Stimulated activated CD4-positive, alpha-beta T cell treated with anti-CD3 and anti-CD28 coated beads, Interleukin-1b, Interleukin-23, amount 100 ng/mL, for 4 hours (primary cell): ENCODE measurements at places on chromosomes 5 and 9.

DNA sequence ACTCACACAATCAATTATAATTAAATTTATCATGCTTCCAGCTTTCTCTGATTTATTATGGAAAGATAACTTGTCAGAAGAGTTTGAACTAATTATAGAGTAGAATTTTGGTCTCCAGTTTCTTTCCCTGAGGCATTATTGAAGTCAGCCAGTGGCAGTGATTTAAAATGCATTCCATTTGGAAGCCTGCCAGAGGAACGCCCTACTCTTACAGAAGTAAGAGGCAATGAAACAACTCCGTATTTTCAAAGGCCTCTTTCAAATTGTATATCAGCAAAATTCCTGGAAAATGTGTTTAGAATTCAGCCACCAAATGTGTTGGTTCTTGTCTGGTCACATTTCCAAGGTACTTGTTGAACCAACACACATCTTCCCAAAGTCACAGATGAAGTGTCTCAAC, 640.9 kb downstream of the SEMA5A start:
- DNase-seq, result no peak

DNA sequence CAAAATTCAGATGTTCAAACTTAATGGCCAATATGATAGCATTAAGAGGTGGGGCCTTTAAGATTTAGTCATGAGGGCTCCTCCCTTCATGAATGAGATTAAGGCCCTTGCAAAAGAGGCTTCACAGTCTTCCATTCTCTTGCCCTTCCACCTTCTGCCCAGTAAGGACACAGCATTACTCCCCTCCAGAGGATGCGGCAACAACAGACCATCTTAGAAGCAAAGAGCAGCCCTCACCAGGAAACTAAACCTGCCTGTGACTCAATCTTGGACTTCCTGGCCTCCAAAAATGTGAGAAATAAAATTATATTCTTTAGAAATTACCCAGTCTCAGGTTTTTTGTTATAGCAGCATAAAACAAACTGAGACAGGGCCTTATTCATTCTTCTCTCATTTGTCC, 8.2 kb downstream of the AP3B1 start:
- no peak for DNase-seq

DNA sequence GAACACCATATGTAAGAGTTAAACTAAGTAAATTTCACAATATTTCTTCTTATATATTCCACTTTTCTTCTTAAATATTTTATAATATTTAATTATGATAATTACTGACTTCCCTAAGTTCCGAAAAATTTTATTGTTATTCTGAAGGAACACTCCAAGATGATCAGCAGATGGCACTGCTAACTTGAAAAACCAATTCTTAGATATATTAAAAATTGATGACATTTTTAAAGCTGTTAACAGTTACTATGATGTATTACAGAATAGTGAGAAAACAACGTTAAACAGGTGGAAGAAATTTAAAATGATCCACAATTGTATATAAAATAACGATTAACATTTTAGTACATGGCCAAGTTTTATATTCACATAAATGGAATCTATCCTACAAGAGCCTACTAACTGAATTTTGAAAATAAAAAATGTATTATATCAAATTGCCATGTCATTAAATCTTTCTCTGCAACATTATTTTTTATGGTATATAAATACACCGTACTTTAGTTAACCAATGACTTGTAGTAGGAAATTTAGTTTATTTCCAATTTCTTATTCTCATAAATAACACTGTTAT, 30.1 kb upstream of the MUSK start:
- DNase-seq, result no peak

- DNase-seq, result no peak
Observed at GRCh38 chr9:126663661-126664072, 49.9 kb downstream of the LMX1B start.

DNA sequence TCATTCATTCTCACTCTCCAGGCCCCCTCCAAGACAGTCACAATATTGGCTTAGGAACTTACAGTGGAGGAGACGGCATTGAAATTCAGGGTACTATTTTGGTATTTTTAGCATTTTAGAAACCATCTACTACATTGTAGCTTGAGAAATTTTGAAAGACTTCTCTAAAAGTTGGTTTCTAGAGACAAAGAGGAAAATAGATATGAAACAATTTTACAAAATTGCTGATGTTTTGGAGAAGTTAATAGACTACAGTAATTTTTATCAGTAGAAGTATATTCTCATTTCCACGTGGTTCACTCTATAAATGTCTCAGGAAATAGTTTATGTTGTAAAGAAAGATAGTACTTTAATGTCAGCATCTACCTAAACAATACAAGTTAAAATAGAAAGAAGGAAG, 63.2 kb upstream of the ZSWIM6 start:
- no peak for DNase-seq

DNA sequence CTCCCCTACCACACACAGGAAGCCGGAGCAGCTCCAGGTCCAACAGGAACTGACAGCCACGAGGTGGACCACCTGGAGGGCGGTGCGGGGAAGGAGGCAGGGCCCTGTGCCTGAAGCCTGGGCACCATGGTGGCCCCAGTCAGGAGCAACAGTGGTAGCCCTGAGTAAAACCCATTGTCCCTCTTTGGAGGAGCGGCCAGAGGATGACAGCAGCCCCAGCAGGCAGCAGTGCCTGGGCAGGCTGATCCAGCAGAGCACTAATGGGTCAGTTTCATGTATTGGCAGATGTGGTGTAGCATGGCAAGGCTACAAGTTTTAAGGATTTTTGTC, 47.7 kb upstream of the GARNL3 start:
- DNase-seq, result no peak

GRCh38 chr9:89940625-89941024, 335.8 kb downstream of the GADD45G start:
- DNase-seq, result no peak

GRCh38 chr9:132750668-132751067, 80.4 kb downstream of the GTF3C4 start:
- DNase-seq, result no peak

DNA sequence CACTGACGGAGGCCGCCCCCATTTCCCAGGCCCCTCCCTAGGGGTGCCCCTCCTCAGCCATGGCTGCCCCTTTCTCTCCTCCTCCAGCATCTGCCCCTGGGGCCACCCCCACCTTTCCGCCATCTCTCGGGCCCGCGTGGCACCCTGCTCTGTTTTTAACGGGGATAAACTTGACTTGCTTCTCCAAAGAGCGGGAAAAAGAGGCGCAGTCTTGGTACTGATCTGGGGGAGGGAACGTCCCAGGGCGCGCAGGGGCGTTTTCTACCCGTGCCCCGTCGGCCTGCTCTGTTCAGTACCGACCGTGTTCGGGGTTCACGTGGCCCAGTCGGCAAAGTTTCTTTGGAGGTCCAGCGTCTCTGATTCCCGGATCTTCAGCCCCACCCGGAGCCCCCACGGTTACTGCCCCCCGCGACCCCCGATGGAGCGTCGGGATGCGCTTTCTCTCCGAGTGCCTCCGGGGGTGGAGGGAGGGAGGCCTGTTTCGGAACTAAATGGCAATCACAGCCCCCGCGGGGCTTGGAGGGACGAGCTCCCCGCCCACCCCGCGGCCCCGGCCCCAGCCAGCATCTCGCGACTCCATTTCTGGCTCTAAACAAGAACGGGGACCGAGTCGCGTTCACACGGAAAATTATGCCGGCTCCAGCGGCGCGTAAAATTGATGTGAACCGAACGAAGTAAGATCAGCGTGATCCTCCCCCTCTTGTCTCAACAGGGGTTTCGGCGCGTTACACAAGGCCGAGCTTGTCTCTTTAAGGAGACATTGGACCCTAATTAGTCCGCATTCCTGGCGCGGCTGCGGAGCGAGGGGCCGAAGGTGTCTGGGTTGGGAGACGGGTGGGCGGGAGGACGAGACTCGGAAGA, 1.1 kb upstream of the TLE4 start:
- DNase-seq, result no peak

GRCh38 chr9:8365029-8365428, 565.5 kb upstream of the DMAC1 start:
- DNase-seq, result no peak

DNA sequence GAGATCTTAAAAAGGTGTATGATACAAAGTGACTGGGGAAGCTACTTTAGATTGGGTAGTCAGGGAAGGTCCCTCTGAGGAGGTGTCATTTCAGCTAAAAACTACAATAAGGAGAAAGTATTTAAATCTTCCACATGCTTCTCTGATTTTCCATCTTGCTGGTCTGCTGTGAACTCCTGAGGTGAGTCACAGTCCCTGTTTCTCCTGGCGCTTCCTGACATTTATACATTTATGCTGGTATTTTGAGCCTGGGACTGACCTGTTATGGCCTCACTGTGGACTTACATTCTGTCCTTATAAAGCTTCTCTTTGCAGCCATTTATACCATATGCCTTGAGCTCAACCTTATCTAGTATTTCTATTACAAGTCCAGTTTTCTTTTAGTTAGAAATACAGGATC, 95.1 kb downstream of the MED27 start:
- no peak for DNase-seq

DNA sequence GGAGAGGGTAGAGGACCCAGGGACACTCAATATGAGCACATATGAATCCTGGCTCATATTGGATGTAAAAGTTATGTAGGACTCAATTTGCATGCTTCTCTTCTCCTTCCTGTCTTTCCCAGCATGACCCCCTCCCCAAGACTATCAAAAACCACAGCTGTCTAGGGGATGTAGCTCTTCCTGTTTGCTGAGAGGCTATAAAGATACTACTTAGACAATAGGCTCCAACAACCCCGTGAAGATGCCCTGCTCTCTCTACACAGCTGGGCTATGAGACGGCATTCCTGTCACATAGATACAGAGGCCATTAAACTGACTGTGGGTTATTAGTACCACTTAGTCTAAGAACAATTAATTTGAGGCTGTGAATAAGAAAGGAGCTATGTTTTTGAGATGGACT, 56.5 kb upstream of the PCSK1 start:
- DNase-seq, result no peak

DNA sequence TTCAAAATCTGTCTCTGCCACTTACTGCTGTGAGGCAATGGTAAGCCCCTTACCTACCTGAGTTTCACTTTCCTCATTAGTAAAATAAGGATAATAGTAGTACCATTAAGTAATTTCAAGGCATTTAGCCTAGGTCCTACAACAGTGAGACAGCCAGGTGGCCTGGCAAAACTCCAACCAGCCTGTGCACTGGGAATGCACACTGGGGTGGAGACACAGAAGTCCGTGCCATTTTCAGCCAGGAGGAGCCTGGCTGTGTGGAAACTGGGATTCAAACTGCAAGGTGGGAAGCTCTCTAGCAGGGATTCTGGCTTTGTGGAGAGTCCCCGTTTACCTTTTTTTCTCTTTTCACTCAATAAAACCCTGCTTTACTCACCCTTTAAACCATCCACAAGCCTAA, 630.4 kb downstream of the PRELID2 start:
- DNase-seq, result no peak

DNA sequence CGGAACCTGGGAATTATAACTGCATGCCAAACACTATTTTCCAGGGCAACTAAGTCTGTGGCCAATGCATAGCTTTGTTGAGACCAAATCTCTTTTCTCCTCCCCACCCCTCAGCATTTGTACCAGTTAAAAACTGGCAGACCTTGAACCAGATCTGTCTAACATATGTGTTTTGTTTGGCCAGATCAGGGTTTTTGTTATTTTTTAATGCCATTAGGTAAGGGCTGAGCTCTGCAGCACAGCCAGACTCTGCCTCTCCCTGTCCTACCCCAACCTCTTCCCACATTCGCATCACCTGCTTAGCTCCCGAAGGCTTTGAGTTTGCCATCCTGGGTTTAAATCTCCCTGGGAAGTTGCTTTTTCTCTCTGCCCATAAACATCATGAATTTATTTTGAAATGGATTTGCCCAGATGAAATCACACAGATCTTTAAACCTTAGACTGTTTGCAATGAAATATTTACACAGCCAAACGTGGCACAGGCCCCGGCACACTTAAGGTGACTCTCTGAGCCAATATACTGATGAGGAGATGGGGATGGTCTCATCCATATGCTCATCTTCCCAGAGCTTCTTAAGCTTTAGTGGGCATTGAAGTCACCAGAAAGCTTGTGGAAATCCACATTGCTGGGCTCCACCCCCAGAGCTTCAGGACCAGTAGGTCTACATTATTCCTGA, 54.0 kb upstream of the ALDH1B1 start:
- no peak for DNase-seq

DNA sequence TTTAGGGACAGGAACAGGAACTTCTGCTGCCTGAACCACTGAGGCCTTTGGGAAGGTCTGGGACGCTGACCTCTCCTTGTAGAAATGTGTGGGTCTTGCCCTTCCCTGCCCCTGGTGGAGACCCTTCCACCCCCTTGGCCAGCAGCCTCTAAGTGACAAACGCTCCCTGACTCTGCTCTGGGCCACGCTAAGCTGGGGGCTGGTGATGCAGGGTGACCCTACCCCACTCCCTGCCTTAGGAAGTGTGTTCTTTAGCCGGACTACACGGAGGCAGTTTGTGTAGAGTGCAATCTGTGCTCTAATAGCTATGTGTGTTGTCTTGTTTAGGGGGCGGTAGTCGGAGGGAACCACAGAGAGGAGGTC, 123.0 kb downstream of the COL23A1 start:
- DNase-seq, result no peak

DNA sequence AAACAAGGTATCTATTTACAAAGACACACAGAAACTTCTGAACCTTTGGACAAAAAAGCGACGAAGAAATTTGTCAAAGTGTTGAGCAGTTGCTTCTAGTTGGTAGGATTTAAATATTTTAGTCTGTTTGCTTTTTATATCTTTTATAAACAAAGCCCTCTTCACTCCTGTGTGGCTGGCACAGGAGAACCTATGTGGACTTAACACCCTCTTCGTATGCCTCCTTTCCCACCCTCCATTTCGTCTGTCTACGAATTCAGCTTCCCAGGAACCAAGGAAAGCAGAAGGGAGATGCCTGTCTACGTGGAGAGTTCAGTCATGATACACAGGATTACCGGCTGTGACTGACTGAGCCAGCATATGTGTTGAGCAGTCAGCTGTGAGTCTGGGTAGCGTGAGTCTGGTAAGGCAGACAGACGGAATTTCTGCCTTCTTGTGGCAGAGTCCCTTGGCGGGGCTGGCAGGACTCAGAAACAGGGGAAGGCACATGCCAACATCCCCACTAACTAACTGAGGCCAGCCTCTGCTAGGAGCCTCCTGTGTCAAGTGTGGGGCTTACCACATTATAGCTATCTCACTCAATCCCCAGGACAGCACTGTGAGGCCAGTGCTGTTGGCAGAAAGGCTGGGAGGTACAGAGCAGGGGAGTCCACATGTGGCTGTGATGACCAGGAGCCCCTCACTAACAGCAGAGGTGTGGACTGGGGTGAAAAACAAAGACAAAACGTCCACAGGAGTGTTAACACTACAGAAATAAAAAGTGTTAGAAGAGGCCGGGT, 13.9 kb upstream of the ZFP62 start:
- DNase-seq, result no peak

DNA sequence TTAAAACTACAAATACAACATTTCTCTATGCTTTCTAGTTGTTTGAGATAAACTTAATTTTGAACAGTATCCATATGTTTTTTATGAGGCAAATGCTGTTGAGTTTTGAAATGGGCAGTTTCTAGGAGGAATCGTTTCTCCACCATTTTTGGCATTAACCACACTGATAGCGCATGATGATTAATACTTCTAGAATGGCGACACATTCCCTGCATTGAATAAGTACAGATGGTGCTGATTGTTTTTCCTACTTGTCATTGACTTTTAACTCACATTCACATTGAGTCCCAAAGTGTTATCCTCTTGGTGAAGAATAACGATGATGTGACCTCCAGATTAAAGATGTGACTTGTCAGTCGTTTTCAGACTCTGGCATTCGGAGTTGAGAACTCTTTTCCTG, 6.5 kb upstream of the CCDC192 start:
- DNase-seq, result no peak

- no peak for DNase-seq
Observed at GRCh38 chr5:61362796-61363368, 30.8 kb downstream of the ZSWIM6 start.

GRCh38 chr5:21419383-21419782, 1431.4 kb upstream of the CDH18 start:
- DNase-seq, result no peak

GRCh38 chr9:106936680-106937079, 73.7 kb downstream of the ZNF462 start:
- DNase-seq, result no peak
